AG08395 (cell line): ENCODE measurements at places on chromosomes 3 and 15.

GRCh38 chr15:64430000-64430735 lies 30.2 kb upstream of the ZNF609 start:
- peak; percentile 84 for DNase-seq

GRCh38 chr15:73190189-73190601 lies 137.9 kb downstream of the NEO1 start:
- DNase-seq = peak; percentile 4

DNA sequence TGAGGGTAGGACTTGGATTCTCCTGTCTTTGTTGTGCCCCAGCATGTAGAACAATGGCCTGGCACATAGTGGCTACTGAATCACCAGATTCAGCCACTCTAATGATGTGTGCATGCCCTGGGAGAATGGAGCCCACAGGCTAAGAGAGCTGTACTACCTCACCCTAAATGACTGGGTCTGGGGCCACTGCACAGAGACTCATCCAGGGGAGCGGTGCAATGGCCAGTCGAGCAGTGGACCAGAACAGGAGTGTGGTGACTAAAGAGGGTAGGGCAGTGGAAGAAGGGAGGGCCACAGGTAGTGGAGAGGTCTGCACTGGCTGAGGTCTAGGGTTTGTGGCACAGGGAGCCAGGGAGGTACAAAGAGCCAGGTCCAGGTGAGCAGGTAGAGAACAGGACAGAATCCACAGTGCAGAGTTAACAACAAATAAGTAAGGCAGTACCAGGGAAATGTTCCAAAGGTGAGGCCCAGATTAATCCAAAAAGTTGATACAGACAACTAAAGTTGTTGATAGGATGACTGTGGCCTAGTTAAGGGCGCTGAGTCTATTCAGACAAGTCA lies 142.7 kb upstream of the ATP11B start:
- no peak for DNase-seq

DNA sequence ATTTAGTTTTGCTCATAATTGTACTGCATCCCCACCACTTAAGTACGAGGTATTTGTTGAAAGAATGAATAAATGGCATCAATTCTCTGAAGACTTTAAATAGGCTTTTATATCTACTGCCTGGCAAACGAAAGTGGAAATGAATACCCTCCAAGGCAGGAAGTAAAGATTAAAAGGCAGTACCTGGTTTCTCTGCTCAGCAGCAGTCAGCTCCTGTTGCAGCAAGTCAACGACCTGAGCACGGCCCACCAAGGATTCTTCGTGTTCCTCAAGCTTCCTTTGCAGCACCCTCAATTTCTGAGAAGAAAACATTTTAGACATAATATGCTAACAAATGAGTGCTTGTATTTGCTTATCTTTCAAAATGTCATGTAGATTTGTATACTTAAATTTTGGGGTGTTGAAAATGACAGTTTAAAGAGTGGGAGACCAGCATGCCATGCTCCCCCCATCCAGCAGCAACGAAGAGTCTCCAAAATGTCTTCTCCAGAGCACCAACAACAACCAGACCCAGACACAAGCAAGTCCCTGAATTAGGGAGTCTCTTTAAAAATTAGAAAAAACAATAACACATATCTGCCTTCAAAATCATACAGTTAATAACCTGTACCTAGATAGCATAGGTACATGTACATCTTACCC lies 31.2 kb downstream of the GOLGB1 start:
- DNase-seq = no peak

GRCh38 chr3:100103558-100104441 lies 10.5 kb downstream of the FILIP1L start:
- DNase-seq = peak; percentile 40

DNA sequence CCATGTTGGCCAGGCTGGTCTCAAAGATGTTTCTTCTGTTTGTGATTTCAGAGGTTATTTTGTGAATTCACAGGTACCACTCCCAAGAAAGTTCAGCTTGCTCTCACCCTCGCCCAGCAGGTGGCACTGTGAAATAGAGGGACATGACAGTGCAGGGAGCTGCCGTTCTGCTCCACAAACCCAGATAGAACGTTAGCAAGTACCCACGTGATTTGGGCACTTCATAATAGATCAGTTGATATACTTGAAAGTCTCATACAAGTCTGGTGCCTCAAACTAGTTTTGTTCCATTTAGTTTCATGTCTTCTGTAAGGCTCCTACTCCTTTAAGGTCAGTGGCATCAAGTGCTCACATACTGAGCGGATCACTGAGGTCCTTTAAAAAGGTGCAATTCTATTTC lies 45.5 kb downstream of the FILIP1L start:
- peak; percentile 76 for DNase-seq

DNA sequence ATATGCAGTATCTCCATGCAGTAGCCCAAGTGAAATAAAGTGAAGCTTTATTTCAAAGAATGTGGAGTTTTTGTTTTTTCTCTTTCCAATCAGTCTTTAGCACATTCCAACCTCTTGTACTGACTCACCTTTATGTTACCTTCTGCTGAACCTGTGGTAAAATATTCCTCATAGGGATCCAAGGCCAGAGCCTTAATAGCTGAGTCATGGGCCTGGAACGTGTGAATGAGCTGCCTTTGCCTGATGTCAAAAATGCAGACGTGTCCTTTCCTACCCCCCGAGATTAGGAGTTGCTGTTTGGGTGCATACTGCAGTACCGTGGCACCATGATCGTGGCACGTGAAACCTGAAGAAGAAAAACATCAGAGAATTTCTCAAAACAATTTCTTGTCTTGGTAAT lies 108.5 kb downstream of the GLDN start:
- no peak for DNase-seq

GRCh38 chr3:10514407-10515069 lies 9.2 kb upstream of the ATP2B2 start:
- DNase-seq = no peak

GRCh38 chr3:126226374-126226773 lies 46.0 kb upstream of the ALDH1L1 start:
- DNase-seq = no peak

- no peak for DNase-seq
Observed at GRCh38 chr3:35849963-35850362, 210.6 kb downstream of the ARPP21 start.

DNA sequence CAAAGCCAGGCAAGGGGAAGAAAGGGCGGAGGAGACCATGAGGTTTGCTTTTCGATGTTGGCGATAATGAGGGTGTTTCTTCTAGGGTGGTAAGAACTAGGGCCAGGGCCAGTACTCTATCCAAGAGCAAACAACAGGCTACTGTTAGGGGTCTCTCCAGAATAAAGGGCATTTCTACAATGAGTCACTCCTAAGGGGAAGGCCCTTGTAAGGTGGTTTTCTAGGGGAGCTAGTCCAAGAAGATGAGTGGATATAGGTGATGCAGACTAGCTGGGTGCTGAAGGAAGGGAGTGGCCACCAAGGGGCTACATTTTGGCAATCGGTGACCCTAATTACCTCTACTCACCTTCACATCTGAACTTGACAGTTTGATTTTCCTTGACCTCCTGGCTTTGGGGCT lies 148.5 kb upstream of the HACD2 start:
- DNase-seq = no peak

- no peak for DNase-seq
Observed at GRCh38 chr3:153631102-153631501, 469.1 kb downstream of the RAP2B start.

GRCh38 chr3:111568911-111569310 lies 26.2 kb downstream of the ZBED2 start:
- no peak for DNase-seq

GRCh38 chr15:51443282-51443914 lies 101.9 kb downstream of the GLDN start:
- no peak for DNase-seq

DNA sequence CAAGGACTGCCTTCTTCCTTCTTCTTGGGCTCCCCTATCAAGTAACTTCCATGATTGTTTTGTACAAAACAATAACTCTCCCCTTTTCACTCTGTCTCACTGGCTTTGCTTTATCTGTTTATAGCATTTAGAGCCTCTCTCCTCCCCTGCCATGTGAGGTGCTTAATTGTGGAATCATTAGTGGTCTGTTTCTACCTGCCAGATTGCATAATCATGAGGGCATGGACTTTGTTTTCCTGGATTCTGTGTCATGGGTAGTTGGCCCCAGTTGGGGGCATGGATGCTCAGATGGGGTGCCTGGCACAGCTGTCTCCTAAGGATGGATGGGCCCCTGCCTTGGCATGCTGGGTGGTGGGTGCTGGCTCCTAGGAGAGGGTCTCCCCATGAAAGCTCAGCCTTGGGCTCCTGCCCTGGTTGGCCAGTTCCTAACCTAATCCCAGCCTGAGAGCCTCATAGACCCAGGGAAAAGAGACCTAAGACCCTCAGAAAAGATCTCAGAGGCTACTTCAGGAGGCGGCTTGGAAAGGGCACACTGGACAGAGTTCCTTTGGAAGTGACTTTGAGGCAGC lies 8.0 kb upstream of the CTXND1 start:
- no peak for DNase-seq

- no peak for DNase-seq
Observed at GRCh38 chr3:119173325-119173724, at the start of gene UPK1B. TSS of gene UPK1B (plus strand) at chr3:119173598. CDS start at chr3:119186742, 13,144 bp downstream.

- DNase-seq = no peak
Observed at GRCh38 chr15:52857471-52857870, 67.3 kb upstream of the ONECUT1 start.

DNA sequence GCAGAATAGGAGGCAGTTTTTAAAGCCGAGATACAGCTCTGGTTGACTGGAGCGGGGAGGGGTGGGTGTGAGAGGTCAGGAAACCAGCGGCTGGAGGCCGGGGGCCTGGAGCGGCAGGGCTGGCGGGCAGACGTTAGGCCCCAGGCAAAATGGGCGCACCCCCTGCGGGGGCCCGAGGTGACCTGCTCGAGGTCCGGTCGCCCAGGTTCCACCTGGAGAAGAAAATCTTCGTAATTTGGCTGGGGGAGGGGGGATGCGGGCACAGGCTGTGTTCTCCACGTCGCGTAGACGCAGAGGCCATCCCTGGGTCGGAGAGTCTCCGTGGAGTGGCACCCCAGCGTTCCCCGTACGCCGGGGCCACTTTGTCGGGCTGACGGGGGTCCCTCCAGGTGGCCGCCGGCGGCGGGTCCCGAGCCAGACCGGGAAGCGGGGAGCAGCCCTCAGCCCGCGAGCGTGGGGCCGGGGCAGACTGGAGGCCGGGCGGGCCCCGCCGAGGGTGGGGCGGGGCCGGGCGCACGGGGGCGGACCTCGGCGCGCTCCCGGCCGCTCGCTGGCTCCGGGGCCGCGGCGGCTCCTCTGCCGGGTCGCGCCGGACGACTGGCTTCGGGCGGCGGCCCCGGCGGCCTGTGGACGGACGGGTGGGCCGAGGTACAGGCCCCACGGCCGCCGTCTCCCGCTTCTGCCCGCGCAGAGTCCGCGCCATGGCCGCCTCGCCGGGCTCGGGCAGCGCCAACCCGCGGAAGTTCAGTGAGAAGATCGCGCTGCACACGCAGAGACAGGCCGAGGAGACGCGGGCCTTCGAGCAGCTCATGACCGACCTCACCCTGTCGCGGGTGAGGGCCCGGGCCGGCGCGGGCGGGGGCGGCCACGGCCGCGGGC lies at the start of gene CRTC3:
Gene CRTC3, plus strand, starts transcription at position 553 of the 879 bp plus-strand sequence. Its CDS starts 149 bp downstream, at position 702.
- peak; percentile 83 for DNase-seq

- DNase-seq = no peak
Observed at GRCh38 chr3:65595222-65596028, 443.3 kb downstream of the MAGI1 start.

DNA sequence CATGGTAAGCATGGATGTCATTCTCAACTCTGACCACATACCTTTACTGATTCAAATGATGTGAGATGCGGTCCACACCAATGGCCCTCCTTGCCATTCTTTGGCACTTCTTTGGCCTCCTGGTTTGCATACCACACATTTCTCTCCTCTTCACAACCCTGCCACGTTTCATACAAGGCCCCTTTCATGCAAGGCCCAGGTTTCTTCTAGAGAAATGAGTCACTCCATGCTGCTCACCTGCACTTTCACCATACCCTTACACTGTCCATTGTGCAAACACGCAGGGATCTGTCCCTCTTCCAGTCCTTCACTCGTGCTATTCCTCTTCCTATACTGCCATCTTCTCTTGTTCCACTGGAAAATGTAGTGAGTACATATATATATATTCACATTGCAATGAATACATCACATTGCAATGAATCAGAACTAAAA lies 24.4 kb upstream of the SLC24A5 start:
- DNase-seq = no peak

DNA sequence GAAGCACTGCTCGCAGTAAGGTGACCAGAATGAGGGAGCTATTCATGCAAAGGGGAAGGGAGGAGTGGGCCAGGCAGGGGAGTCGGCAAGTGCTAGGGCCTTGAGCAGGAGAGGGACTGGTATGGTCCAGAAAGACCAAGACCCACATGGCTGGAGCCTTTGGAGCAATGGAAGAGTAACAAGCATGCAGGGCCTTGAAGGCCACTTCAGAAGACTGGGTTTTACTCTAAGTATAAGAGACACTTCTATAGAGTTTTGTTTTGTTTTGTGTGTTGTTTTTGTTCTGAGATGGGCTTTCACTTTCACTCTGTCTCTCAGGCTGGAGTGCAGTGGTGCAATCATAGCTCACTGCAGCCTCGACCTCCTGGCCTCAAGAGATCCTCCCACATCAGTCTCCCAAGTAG lies 42.0 kb downstream of the BFSP2 start:
- DNase-seq = no peak

GRCh38 chr3:179671747-179672242 lies 19.0 kb downstream of the USP13 start:
- DNase-seq = no peak

DNA sequence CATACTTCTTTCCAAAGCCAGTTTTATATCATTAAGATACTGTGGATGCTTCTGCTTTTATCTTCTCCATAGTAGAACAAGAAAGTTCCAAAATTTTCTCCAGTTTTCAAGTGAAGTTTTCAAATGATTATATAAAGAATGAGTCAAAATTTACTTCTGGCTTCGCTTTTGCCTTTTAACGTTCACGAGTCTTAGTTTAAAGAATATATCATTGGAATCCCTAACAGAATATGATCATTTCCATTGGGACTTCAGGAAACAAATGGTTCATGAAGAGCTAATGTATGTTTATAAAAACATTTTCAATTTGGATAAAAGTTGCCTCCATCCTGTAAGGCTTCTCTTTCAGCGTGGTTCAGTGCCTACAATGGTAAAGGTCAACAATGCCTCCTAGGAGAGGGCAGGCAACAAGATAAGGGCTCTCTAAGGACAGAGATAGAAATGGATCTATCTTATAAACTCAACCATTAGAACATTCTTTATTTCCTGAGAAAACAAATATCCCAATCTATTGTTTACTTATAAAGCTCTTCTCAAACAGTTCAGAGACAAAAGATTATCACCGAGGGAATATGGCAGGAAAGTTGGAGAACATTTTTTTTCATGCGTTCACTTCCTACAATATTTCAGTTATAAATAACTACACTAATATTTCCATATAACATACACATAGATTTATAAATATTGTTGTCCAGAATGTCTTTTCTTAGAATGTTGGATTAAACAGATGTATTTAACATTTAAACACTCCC lies 60.5 kb downstream of the FBN1 start:
- DNase-seq = no peak
